ENCODE measurements at places on chromosomes 6 and 20. TPM values are rescaled to one million over a fixed set of nuclear protein-coding genes. Genes with fewer than 3 reads are reported as not detected.

GRCh38 chr6:317060-317447 lies 24.8 kb downstream of the DUSP22 start:
- H3K4me3 ChIP-seq = no peak overlapping the region
- H3K27me3 ChIP-seq = no peaks in the 10 kb centered on the region
- peaks cover 35% of the 10 kb centered on the region for H3K4me1 ChIP-seq
- no peak for DNase-seq

DNA sequence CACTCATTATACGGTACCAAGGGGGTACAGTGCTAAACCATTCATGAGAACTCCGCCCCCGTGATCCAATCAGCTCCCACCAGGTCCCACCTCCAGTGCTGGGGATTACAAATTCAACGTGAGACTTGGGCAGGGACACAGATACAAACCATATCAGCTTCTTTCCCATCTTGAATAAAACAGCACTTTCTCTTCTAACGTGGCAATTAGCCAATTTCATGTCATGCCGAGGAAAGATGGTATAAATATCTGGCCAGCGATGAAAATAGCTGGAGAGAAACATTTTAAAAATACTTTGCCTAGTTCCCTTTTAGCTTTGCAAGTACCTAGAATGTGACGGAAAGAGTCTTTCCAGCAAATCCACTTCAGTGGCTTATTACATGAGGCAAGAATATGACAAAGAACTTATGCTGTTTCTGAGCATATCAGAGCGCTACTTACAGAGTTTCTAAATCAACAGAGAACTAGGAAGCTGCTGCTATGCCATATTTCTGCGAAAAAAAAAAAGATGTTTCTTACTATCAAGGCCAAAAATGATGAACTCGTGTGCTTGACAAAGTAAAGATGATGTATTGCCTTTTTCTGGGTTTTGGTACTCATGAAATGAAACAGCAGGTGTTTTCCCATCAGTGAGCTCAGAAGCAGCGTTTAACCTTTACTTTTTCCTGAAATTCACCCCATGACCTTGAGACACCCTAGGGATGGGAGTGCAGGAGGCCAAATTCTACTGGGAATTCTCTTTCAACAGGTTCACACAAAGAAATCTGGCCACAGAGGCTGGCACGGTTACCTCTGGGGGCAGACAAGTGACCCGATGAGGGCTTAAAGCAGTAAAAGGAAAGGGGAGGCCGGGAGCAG lies 37.9 kb downstream of the AGPAT4 start:
- peak overlapping the region; percentile 81 for H3K27ac ChIP-seq
- peaks cover 25% of the 10 kb centered on the region for H3K4me1 ChIP-seq
- no peak overlapping the region for H3K4me3 ChIP-seq
- peaks cover 21% of the 10 kb centered on the region for H3K36me3 ChIP-seq
- no peaks in the 10 kb centered on the region for H3K27me3 ChIP-seq
- peak; percentile 19 for DNase-seq

- H3K4me1 ChIP-seq = peaks cover 41% of the 10 kb centered on the region
- peaks cover 25% of the 10 kb centered on the region for H3K36me3 ChIP-seq
- peak overlapping the region; percentile 88 for H3K27ac ChIP-seq
- no peaks in the 10 kb centered on the region for H3K27me3 ChIP-seq
- H3K4me3 ChIP-seq = peak overlapping the region; percentile 2
Measured at GRCh38 chr20:48738399-48739304, 89.1 kb downstream of the PREX1 start.

DNA sequence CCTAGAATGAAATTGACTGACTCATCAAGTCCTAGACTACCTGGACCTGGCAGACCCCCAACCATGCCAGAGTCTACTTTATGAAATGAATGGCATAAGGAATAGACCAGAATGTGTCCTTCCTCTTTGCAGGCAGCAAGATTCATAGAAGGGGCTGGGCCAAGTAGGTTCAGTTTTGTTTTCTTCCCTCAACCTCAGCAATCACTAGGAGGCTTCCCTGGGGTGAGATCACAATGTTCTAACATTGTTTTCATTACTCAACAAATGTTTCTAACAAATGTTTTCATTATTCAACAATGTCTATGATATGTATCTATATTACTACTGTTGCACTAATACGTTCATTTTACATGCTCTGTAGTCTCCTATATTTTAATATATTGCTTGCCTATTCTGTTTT lies 8.4 kb upstream of the FAM162B start:
- H3K36me3 ChIP-seq = no peaks in the 10 kb centered on the region
- H3K4me3 ChIP-seq = no peak overlapping the region
- DNase-seq = no peak
- no peaks in the 10 kb centered on the region for H3K4me1 ChIP-seq

The AVP gene
- not detected for total RNA-seq

Data from activated CD4-positive, alpha-beta T cell treated with anti-CD3 and anti-CD28 coated beads for 36 hours (primary cell).